A172 (cell line): ENCODE measurements at places on chromosomes 2 and 18.

- DNase-seq, result peak; percentile 16
Measured at GRCh38 chr18:73879766-73880165, 267.9 kb downstream of the FBXO15 start.

DNA sequence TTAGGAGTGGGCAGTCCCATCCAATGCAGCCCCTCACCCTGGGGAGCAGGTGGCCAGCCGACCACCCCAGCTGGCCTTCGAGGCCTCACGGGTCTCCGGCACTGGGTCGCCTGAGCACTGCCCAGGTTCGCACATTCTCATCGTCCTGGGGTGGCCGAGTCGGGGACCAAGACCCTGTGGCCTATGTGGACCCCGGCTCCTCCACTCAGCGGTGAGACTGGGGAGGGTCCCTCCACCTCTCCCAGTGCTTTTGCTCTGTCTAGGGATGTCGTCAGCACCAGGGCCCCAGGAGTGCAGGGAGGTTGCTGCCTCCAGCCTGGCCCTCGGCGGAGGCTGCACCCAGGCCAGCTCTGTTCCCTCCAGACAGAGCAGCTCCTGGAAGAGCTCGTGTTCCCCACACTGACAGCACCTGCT lies 89.6 kb downstream of the TPO start:
- DNase-seq, result no peak

- no peak for DNase-seq
Measured at GRCh38 chr2:60476206-60476954, 77.1 kb downstream of the BCL11A start.

- no peak for DNase-seq
Measured at GRCh38 chr18:77478646-77479442, 229.2 kb downstream of the GALR1 start.

- DNase-seq, result no peak
Measured at GRCh38 chr18:5628512-5629255, 84.9 kb upstream of the EPB41L3 start.

DNA sequence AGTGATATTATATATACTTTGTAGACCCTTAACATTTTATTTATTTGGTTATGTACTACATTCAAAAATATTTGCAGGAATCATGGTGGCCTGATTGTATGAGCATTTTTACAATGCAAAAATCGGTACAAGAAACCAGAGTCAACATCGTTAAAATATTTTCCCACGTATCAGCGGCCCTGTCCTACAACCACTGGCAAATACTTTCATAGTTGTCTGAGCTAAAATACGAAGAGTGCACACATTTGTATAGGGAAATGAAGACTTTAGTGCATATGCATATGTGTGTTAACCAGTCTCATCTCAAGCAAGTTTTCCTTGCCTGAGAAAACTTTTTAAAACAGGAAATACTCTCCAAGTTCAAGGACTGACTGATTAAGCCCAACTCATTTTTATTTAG lies 35.9 kb downstream of the CCDC102B start:
- no peak for DNase-seq

DNA sequence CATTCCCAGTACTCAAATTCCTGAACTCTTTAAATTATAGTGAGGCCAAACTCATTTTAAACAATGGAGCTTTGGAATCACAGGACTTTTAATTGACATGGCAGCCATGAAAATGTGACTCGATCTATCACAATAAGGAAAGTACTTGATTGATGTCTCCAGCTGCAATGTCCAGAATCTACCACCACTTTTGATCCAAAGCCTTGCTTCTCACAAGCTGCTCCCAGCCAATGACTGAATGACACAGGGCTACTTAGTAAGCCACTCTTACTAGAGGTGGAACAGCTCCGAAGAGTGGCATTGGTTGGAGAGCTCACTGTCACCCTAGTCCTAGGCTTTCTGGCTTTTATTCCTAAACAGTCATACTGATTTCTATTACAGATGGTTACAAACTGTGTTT lies 270.1 kb downstream of the IRS1 start:
- DNase-seq, result no peak

DNA sequence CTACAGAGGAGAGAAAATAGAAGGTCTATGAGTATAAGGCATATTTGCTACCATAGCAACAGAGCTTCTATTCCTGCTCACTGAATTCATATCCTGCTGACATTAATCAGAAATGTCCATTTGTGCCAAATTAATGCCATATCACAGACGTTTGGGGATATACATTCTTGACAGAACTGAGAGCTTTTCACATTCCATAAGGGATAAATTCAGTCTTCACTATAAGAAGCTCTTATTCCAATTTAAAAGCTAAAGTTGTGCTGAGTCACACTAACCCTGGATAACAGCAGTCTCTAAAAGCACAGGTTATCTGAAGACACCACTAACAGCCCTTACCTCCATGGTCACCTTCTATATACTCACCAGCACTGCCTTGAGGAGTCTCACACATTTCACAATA lies 178.1 kb downstream of the RAB3GAP1 start:
- no peak for DNase-seq

DNA sequence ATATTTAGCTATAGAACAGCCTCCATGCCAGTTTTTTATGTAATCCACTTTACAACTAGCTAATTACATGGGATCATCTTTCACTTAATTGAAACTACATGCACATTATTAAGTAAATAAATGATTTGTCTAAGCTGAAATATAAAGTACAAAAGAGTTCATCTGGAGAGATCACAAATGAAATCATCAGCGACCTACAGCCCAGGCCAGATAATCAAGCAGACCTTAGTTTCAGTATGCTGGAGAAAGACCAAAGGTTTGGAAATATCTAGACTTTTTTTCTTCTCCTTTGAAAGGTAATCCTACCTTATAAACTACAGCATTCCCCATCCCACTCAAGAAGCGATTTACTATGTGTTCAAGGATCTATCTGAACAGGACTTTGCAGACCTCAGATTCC lies 26.5 kb downstream of the FIGN start:
- no peak for DNase-seq
